8988T (cell line): ENCODE measurements at places on chromosomes 2 and 18.

GRCh38 chr2:132701810-132702209 is 31.8 kb upstream of the LYPD1 start:
- no peak for DNase-seq

GRCh38 chr2:56230156-56230555 is 46.4 kb downstream of the CCDC85A start:
- DNase-seq: no peak

DNA sequence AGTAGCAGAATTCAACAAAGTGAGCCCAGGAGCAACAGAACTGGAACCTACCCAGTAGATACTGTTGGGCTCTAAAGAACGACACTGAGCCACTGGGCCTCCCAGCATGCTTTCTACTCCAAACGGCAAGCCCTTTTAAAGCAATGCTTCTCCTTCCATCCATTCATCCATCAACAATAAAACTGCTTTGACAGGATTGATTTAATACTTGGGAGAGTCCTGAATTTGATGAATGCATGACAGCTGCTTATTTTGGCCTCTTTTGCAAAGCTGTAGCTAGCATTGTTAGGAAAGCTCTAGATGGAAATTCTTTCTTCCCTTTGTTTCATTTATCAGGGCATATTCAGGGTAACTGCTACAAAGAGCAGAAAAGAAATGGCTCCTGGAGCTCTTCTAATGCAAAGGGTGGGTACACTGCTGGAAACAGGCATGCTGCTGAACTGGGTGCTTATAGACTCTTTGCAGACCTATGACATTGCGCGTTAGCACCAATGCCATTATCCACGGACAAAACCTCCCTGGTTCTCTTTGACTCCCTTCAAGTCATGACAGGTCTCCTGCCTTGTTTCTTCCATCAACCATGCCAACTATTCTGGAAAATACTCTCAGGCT is 138.4 kb upstream of the HNRNPA3 start:
- DNase-seq: no peak

DNA sequence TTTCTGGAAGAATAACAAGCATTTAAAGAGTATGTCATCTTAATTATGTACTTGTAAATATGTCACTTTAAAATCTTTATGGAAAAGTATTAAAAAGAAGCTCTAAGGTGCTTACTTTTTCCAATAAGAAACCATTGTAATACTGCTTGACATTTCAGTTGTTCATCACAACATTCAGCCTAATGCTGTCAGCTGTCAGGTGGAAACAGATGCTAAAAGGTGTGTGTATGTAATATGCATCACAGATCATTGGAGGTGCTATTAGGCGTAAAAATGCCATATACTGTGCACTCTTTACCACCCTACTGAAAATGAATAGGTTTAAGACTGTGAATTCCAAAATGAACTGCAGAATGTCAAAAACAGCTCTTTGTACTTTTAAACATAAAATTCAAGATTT is 40.3 kb downstream of the METTL8 start:
- DNase-seq: no peak

DNA sequence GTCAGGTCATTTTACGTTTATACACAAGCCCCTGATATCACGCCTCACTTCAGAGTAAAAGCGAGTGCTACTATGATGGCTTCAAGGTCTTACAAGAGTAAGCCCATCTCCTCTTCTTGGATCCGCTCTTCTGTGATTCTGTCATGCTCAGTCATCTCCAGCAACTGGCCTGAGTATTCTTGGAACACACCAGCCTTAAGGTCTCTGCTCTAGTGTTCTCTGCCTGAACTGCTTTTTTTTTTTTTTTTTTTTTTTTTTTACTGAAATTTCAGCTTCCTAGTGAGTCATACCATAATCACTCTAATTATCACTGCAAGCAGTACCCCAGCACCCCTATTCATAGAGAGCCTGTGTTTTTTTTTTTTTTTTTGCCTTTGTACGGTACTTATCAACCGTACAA is 1228.9 kb downstream of the CNTNAP5 start:
- no peak for DNase-seq

GRCh38 chr18:60493066-60493465 is 120.5 kb upstream of the MC4R start:
- no peak for DNase-seq

GRCh38 chr18:48829443-48830149 is 121.2 kb downstream of the SMAD7 start:
- no peak for DNase-seq

GRCh38 chr2:60468382-60469085 is 84.9 kb downstream of the BCL11A start:
- no peak for DNase-seq

- DNase-seq: no peak
Observed at GRCh38 chr2:48471048-48471474, 58.9 kb upstream of the STON1 start.
